ENCODE measurements at places on chromosomes 4 and X.

DNA sequence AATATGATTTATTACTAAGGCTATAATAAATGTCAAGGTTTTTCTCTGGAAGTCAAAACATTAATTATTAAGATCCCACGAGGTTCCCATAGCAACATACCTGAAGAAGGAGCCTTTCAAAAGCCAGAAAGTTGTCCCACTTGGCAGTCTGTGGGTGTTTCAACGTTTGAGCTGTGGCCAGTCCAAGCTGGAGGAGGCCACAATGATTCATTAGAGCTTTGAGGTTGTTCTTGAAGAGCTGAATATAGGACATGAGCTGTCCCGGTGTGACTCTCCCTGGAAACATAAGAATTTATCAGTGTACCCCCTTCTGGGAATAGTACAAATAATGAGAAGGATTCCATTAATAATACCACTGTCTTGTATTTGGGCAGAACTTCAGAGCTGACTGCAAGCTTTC is 92.1 kb downstream of the SCFD2 start:
- DNase-seq = no peak

- DNase-seq = no peak
These were observed 936.6 kb upstream of the EPHA5 start for GRCh38 chr4:66606908-66607307.

GRCh38 chr4:102791318-102791835 is 30.6 kb upstream of the MANBA start:
- no peak for DNase-seq

DNA sequence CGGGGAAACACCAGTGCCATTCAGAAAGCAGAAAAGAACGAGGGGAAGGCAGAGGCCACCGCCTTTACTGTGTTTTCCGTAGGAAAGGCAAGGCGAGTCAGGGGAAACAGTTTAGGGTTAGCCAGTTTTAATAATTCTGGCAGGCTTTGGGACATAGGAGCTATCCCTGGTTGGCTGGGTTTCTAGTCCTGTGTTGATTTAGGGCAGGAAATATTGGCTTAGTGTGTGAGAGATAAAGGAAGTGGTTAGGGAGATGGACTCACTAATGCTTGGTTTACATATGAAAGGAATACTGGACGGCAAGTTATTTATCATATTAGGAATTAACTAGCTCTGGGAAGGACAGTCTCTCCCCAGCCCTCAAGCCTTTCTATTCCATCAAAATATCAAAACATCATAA is 53.1 kb downstream of the SYNPO2 start:
- DNase-seq = no peak

DNA sequence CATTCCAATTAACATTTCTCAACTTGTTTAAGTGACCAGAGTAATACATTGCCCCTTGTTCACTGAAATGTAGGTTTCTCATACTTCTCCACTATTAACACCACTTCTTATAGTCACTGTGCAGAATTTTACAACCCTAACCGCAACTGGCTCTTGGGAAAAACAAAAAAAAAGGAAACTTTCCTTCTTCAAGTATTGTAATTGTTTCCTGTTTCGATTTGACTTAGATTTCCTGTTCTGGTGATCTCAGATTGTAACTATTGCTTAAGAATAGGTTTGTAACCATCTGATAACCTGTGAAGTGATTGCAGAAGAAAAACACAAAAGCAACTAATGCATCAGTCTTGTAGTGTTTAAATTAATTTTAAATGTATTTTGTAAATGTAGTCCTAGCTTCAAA is 594.7 kb upstream of the GALNT7 start:
- DNase-seq = no peak

GRCh38 chr4:2927696-2928075 is 35.5 kb downstream of the NOP14 start:
- DNase-seq = no peak

DNA sequence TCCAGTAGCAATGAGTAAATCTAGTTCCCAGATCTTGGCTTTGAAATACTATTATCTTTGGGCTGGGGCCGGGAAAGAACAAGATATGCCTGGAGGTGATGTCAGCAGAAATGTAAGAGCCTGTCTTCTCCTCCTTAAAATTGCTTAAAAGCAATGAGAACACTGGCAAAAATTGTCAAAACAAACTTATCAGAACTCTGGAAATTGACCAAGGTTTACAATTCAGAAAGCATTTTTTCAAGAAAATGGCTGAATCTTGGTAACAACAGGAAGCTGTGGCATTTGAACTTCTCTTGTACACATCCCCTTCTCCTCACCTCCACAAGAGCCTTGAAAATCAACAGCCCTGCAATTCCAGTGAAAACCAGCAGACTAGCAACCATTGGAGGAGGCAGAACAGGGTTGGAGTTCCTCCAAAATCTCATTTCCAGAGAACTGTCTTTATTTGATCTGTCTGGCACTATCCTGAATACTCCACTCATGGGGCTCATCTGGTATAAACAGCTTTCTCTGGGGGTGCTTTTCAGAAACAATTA is 13.5 kb downstream of the TIMP1 start:
- DNase-seq = no peak

DNA sequence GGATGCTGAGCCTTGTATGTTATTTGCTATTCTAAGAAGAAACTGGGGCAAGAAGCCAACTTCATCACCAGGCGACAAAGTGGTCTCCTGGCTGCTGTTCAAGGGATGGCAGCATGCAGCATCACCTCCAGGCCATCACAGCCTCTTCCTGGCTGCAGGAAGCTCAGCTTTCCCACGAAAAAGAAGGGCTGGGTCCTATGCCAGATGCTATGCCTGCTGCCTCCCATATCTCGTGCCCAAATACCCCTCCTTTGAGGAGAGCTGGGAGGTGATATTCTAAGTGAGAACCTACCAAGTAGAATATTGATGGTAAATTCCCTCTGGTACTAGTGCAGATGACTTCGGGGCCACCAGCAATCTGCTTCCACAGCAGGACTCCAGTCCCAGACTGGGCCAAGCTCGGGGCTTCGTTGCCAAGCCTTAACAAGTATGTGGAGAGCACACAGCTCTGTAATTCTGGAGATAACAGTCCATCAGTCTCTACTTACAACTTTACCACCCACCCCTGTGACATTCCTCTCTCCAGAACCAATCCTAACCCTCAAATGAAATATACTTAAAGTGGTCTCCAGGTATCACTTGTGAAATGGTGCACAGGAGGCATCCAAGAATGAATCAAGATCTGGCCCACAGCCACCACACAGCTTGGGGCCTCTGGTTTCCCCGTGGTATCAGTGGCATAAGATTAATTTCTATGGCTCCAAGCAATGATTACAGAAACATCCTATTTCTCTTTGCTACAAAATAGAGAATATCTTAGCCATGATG is 149.3 kb downstream of the PALLD start:
- no peak for DNase-seq

- DNase-seq = no peak
These were observed 48.6 kb upstream of the STARD8 start for GRCh38 chrX:68598841-68599240.

- DNase-seq = no peak
These were observed 125.8 kb downstream of the PPEF1 start for GRCh38 chrX:18833071-18833731.

DNA sequence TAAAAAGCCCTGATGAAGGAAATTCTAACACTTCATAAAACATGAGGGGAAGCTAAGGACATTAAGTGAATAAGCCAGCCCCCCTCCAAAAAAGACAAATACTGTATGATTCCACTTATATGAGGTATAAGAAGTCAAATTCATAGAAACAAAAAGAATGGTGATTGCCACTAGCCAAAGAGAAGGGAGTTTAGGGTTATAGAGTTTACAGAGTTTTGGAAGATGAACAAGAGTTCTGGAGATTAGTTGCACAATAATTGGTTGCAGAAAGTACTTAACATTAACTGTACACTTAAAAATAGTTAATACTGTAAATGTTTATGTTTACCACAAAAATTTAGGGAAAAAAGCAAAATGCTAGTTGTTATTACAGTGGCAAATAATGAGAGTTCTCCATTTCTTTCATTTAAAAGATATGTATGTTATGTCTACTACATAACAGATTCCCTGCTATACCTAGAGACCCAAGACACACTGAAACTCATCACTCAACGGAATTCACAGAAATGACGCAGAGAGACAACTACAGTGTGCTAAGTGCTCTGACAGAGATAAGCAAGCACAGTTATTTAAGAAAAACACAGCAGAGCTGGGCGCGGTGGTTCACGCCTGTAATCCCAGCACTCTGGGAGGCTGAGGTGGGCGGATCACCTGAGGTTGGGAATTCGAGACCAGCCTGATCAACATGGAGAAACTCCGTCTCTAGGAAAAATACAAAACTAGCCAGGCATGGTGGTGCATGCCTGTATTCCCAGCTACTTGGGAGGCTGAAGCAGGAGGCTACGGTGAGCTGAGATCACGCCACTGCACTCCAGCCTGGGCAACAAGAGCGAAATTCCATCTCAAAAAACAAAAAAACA is 37.2 kb downstream of the EIF4E start:
- no peak for DNase-seq

DNA sequence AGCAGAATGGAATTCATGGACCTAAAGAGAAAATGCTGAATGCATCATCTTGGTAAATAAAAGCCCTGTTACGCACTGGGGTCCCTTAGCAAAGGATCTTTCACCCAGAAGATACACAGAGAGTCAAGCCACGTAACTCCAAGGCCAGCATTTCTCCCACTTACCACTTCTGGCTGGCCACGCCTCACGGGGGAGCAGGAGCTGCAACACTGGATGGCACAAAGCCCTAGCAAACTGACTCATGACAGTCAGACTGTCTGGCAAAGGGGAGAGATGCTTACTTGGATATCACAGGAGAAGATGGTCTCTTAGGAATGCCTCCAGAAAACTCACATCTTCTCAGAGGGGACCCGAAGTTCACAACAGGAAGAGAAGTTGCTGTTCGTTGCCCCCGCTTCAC is 51.4 kb upstream of the BCLAF3 start:
- DNase-seq = no peak

- DNase-seq = no peak
These were observed 59.5 kb downstream of the RXFP1 start for GRCh38 chr4:158581161-158581560.

DNA sequence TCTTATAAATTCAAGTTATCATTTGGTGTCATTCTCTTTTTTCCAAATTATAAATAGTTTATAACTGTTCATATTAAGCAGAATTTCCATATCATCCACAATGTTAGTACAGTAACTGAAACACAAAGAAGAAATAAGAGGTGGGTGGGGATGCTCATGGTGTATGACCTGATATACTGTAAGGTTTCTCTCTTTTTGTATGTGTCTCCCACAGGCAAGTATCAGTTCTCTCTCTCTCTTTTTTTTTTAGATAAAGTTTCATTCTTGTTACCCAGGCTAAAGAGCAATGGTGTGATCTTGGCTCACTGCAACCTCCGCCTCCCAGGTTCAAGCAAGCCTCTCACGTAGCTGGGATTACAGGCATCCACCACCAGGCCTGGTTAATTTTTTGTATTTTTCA is 43.7 kb upstream of the UGT2A3 start:
- DNase-seq = no peak

GRCh38 chr4:133096972-133097371 is 52.1 kb upstream of the PCDH10 start:
- no peak for DNase-seq

- no peak for DNase-seq
These were observed 243.9 kb upstream of the WDFY3 start for GRCh38 chr4:85210353-85210752.

- DNase-seq = no peak
These were observed 74.4 kb downstream of the MTMR1 start for GRCh38 chrX:150767475-150768131.

DNA sequence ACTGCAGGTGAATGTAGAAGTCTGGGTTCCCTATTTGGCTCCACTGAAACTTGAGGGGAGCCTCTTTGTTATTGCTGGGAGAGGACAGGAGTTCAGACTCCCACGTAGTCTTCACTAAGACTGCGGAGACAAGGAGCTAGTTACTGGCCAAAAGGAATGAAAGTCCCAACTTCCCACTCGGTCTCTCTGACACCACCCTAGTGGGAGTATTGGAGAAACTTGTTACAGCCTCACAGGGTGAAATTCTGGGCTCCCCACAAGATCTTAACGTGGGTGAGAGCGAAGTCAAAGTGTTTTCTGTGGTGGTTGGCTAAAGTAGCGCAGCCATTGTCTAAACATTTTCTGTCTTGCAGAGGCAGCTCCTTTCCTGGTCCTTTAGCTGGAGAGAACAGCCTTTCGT is 13.5 kb downstream of the MYOZ2 start:
- DNase-seq = no peak

GRCh38 chr4:11438647-11439046 is 10.0 kb upstream of the HS3ST1 start:
- DNase-seq = no peak

DNA sequence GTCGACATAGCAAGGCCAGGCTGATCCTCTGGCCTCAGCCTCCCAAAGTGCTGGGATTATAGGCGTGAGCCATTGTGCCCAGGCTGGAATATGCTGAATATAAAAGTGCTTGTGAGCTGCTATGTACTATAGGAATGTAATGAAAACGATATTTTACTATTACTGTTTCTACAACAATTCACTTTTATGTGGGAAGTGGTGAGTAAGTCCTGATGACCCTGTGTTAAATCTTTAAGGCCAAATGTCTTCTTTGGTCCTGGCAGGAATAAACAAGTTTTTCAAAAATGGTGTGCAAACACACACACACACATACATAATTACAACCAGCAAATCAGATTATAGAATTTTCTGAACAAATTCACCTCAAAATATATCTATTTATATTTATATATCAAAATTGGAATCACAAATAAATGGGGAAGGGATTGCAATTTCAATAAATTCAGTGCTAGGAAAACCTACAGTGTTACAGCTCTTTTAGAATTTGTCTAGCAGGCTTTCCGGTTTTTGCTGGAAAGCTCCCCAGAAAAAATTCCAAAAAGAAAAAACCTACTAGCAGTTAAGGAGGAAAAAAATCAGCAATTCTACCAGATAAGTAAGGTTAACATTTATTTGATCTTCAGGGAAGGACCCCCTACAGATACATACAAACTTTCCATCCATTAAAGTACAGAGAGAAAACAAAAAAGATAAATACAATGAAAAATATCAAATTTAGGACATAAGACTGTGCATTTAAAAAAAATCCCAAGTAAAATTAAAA is 17.9 kb downstream of the SMIM14 start:
- no peak for DNase-seq

GRCh38 chrX:52262195-52262546 is 77.5 kb downstream of the MAGED4 start:
- no peak for DNase-seq

GRCh38 chr4:148834804-148835631 is 392.8 kb upstream of the NR3C2 start:
- no peak for DNase-seq

DNA sequence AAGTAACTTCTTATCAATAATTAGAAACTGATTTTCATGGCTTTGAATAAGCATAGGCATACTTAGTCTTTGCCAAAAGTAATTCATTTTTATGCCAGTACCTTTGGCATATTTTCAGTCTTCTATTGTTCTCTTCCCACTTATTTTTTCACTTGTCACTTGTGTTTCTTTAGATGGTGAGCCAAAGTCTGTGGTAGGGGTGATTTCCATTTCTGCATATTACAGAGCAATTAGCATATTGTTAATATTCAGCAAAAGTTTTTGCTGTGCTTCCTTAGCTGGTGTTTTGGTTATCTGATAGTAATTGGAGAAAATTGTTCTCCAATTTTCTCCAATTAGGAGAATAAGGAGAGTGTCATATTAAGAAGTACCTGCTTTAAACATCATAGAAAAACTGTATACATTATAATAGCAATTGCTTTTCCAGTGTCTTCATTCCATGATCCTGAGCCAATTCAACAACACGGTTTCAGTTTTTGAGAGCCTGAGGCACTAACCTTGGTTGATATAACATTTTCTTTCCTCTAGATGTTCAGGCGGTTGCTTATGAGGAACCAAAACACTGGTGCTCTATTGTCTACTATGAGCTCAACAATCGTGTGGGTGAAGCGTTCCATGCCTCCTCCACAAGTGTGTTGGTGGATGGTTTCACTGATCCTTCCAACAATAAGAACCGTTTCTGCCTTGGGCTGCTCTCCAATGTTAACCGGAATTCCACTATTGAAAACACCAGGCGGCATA is 64.7 kb downstream of the SMAD1 start:
- DNase-seq = no peak
